ENCODE measurements at places on chromosomes 7 and 10. TPM values are rescaled to one million over a fixed set of nuclear protein-coding genes. Genes with fewer than 3 reads are reported as not detected.

Gene MRLN
- total RNA-seq, result 1.3 TPM

Gene UCMA
- total RNA-seq, result not detected

Gene SLC25A13
- total RNA-seq, result 9.4 TPM

Gene TCAF2
- 1.6 TPM for total RNA-seq

Gene HACD1
- total RNA-seq, result 23.2 TPM

Gene NUTM2E
- total RNA-seq, result 0.31 TPM

Gene SKIDA1
- 9.4 TPM for total RNA-seq

Gene UPK3B
- total RNA-seq, result 0.63 TPM

Gene SDHAF3
- 5.3 TPM for total RNA-seq

Gene TRPV5
- total RNA-seq, result 0.31 TPM

Gene BLNK
- 1.3 TPM for total RNA-seq

Gene POLR2J3
- total RNA-seq, result 90.1 TPM

Gene LRRD1
- 3.8 TPM for total RNA-seq

Gene MARCHF5
- total RNA-seq, result 33.8 TPM

Gene ASB4
- total RNA-seq, result 0.31 TPM

Gene AQP1
- total RNA-seq, result 2.8 TPM

Gene ARHGEF35
- total RNA-seq, result 1.6 TPM

Gene CADPS2
- total RNA-seq, result 10.0 TPM

Gene MEIG1
- not detected for total RNA-seq

Gene ZNF117
- total RNA-seq, result 103 TPM

Gene NUTM2D
- total RNA-seq, result 11.9 TPM

Gene STRIP2
- total RNA-seq, result 8.5 TPM

Gene CTAGE4
- 1.6 TPM for total RNA-seq

Gene MBL2
- not detected for total RNA-seq

Gene PGAM2
- total RNA-seq, result 2.5 TPM

Gene UCN3
- total RNA-seq, result not detected

Gene PAOX
- 13.8 TPM for total RNA-seq

Gene PNLIP
- not detected for total RNA-seq

Gene PTPN20
- total RNA-seq, result 17.5 TPM

Gene GIMAP2
- total RNA-seq, result 1.9 TPM

Gene ZMIZ1
- total RNA-seq, result 75.1 TPM

Gene HOXA4
- total RNA-seq, result not detected

Gene SH2B2
- 16.0 TPM for total RNA-seq

Gene CRPPA
- total RNA-seq, result 7.2 TPM

All from parietal lobe (tissue), 2 donors.